ENCODE measurements at places on chromosomes 3 and 15.

- DNase-seq = no peak
Measured at GRCh38 chr3:126490619-126491018, 14.9 kb upstream of the ZXDC start.

DNA sequence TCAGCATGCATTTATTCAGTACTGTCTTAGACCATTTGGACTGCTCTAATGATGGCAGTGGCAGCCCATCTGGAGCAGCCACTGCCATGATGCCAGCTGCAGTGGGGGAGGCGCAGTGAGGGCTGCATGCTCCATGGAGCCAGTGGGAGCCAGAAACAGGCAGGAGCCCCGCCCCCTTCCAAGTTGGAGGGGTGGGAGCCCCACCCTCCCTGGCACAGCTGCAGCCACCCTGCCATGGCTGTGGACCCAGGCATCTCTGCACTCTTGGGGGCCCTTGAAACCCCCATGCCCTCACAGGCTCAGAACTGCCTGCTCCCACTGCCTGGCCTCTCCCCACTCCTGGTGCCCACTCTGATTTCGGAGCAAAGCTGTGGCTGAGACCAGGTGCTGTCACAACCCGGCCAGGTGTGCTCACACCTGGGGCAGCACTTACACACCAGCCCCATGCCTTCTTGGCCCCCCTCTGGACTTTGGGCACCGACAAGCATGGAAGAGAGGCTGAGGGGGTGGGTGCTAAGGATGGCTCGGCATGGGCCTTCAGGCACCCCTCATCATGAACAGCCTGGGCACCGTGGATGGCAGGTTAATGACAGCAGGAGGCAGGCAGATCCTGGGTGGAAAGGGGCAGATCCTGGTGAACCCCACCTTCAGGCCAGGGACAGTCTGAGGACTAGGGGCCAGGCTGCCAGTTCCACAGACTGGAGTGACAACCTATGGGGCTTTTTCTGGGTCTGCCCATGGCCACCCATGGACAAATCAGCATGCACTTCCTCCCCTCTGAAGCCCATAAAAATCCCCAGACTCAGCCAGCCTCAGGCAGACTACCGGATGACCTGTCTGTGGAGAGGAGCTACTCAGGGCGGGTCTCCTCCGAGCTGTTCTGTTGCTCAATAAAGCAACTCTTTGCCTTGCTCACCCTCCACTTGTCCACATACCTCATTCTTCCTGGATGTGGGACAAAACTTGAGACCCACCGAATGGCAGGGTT lies 18.3 kb downstream of the TBC1D21 start:
- DNase-seq = no peak

DNA sequence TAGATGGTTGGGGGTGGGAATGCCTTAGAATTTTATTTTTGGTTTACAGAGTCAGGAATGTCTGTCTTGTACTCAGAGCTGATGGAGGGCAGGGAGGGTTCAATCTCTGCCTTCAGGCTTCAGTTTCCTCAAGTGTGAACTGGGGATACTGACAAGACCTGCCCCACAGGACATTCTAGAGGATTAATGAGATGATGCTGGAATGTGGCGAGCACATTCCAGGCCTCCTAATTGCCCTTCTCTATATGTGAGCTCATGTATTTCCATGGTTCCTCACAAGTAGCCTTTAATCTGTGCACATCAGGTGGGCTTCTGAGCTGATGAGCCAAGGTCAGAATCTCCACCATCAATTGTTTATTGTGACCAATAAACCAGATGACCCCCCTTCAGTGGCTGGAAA lies 90.4 kb downstream of the CACNA2D3 start:
- no peak for DNase-seq

DNA sequence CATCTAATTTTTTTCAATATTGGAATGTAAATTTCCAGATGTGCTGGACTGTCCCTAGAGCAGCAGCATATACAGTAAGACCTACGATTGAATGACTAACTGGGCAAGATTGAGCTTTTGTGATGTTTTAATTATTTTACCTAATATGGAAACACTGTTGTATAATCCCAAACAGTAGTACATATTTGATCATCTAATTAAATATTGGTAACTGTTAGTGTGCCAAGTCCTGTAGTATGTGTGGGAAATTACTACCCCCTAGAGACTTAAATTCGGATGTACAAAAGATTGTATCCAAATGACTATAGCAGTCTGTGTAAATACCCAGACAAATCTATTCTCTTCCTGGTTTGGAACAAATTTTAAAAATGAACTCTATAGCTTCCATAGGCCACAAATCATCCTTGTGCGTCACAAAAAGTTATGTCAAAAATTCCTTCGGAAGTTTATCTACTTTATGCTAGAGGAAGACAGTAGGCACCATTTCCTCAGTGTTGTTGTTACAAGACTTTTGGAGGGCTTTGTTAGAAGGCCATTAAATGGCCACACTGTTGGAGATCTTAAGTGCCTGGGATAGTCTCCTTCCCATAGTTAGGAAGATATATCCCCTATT lies 41.6 kb downstream of the NKIRAS1 start:
- DNase-seq = no peak

DNA sequence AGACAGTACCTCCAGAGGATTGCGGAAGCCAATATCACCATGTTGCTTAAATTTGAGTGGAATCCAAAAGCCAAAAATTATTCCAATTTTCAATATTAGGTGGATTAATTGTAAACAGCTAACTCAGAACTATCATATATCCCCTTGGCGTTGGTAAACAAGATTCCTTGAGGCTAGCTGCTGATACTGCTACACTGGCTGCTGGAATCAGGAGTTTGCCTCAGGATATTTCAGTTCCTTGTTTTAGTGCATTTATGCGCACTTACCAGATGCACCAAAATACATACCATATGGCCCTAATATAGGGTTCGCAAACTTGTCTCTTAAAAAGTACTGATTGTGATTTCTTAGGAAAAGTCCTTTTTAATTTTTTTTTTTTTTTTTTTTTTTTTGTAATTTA lies 605.2 kb upstream of the NAALADL2 start:
- no peak for DNase-seq

DNA sequence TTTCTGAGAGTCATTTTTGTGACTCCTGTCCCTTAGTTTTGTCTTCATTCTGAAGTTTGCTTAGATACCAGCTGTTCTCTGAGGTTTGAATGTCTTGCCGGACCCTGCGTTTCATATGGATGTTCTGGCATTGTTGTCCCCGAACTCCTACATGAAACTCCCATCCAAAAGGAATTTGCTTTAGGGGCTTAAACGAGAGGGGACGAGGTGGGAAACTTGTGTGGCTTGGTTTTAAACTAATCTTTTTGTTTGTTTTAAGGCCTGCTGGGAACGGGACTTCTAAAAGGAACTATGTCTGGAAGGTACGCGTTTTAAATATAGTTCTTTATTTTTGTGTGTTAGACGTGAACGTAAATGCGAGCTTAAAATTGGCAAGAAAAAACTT lies 679 bp downstream of the RPL35A start:
- DNase-seq = no peak

DNA sequence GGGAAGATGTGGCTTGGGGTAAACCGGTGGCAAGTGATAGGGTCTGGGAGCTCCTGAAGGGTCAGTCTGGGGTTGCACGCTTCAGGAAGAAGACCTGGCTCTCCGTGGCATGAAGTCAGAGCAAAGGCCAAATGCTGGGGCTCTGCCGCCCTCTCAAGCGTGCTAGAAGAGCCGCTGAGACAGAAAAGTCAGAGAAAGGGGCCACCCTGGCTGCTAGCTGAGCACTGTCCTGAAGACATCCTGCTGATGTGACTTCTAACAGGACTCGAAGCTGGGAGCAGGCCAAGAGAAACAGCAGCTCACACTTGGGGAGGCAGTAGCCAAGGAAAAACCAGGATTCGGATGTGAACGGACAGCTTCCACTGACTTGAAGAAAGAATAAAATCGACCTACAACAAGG lies 270.4 kb downstream of the OCA2 start:
- no peak for DNase-seq

GRCh38 chr3:161081633-161082032 lies 23.5 kb downstream of the B3GALNT1 start:
- no peak for DNase-seq

DNA sequence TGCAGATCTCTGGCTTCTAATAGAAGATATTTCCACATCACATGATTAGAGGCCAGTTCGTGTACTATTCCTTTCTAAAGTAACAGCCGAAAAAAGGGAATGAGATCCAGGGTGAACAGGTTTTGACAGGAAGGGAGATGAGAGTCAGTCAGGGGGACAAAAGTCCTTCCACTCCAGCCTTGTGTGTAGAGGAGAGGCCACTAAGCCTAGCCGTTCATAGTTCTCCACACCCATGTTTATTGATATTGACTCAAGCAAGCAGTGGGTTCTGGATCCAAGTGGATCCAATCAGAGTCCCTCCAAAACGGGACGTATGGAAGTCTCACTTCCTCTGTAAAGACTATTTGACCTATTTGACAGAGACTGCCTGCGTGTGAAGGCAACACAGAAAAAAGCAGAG lies 80.4 kb upstream of the LRIG1 start:
- DNase-seq = no peak

DNA sequence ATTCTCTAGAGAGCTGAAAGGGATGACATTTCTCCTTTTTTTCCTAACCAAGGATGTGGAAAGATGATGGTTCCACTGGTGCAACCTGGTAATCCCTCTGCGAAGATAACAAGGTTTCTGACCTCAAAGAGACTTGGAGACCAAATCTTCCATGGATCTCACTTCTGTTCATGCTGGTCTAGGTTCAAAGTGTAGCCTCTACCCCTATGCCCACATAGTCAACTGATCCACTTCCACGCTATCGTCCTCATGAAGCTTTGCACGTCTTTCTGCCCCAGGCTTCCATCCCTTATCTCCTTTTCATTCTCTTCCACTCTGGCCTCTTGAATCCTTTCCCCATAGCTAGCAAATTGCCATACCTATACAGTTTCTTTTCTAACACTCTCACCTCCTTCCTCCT lies 8.8 kb upstream of the MED12L start:
- no peak for DNase-seq

- DNase-seq = no peak
Measured at GRCh38 chr15:83769411-83769999, 115.6 kb downstream of the ADAMTSL3 start.

DNA sequence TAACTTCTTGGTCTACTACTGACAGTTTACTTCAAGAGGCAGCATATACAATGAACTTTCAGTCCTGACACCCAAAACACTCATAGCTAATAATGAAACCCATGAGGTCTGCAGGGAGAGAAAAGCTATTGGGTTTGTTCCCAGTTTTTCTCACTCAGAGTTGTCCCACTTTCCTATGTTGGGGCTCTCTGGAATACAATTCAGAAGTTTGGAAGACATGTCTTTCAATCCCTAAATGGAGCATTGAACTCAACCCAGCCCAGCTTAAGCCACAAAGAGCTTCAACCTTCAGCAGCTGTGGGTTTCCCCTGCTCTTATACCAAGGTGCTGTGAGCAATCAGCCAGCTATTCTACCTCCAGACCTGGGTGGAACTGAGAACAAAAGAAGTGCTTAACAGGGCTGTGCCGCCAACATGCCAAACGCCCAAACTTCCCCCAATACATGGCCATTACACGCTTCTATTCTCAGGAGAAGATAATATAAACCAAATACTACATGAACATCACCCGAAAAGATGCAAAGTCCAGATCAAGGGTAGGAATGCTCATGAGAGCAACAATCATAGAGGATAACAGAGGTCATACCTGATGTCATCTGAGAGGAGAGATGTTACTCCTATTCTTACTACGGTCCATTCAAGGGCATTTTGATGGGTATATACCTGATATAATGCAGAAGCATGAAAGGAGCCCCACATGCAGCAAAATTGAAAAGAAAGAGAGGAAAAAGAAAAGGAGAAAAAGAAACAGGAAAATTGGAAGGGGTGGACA lies 131.2 kb upstream of the TGFBR2 start:
- DNase-seq = no peak

- DNase-seq = no peak
Measured at GRCh38 chr3:137020315-137020714, 62.5 kb downstream of the IL20RB start.

DNA sequence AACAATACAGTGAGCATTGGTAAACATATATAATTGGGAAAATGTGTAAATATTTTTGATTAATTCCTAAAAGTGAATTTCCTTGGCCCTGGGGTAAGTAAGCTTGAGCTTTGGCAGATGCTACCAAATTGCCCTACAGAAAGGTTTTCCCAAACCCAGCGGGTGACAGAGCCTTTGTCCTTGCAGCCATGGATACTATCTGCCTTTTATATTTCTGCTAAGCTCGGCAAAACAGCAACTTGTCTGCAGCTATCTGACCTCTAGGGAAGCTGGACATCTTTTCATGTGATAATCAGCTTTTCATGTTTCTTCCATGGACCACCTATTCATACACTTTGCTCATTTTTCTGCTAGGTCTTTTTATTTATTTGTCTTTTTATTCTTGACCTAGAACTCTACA lies 64.7 kb upstream of the SEC22A start:
- no peak for DNase-seq

- no peak for DNase-seq
Measured at GRCh38 chr3:112476346-112476745, 22.9 kb downstream of the BTLA start.

DNA sequence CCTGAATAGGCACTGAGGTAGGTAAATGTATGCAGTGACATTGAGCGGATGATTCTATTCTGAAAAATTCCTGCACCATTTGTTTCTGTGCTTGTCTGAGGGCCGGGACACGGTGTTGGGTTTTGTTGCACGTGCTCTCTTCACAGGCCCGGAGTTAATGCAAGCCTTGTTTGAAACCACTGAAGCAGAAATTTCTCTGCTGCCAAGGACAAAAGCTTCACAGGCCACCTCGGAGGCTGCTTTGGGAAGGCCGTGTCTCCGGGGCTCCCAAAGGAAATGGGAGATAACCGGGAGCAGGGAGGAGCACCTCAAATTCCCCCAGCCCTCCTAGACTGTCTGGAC lies 179.4 kb downstream of the OPA1 start:
- DNase-seq = no peak

GRCh38 chr3:52719618-52720017 lies 13.7 kb downstream of the SPCS1 start:
- DNase-seq = no peak

DNA sequence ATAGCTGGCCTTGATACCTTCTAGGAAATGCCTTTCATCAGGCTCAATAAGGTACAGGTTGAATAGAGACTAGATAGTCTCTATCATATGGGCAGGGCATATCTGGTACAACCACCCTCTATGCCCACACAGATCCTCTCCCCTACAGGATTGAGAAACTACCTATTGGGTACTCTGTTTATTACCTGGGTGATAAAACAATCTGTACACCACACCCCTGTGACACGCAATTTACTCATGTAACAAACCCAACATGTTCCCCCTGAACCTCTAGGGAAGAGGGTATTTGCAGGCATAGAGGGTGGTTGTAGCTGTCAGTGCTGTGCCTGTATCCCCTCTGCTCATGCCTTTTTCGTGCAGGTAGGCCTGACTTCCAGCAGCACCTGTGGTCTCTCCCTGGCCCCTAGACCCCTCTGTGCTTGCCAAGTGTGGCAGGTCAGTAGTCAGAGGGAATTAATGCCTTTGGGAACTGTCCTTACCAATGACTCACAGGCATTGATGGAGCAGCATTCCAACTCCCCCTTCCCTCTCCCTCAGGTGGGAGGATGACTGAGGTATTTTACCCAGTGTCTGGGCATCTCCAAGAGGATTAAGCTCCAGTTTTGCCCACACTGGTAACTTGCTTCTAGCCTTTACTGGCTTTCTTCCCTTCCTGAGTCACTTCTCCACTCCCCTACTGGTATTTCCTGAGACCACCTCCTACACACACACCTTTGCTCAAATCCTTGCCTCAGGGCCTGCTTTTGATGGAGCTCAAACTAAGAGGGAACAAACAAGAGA lies 18.3 kb downstream of the CLSTN2 start:
- no peak for DNase-seq
